ENCODE measurements at places on chromosomes 7 and 10.

DNA sequence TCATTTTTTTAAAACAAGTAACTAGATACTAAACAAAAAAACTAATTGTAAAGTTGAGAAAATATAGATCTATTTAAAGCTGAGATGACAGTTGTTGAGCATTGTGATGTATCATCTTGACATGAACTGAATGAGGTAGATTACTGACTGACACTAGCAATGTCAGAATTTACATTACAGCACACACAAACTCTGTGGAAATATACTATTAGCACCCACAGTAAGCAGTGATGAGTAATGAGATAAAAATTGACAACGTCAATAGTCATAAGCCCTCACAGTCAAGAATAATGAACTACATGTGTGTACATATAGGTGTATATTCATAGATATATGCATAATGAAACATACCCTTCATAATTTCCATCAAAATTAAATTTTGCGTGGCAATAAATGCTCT is 368.4 kb downstream of the TFEC start:
- DNase-seq = no peak

GRCh38 chr7:44278451-44279161 is 46.8 kb downstream of the CAMK2B start:
- no peak for DNase-seq

GRCh38 chr7:4343272-4344247 is 338.5 kb upstream of the FOXK1 start:
- no peak for DNase-seq

DNA sequence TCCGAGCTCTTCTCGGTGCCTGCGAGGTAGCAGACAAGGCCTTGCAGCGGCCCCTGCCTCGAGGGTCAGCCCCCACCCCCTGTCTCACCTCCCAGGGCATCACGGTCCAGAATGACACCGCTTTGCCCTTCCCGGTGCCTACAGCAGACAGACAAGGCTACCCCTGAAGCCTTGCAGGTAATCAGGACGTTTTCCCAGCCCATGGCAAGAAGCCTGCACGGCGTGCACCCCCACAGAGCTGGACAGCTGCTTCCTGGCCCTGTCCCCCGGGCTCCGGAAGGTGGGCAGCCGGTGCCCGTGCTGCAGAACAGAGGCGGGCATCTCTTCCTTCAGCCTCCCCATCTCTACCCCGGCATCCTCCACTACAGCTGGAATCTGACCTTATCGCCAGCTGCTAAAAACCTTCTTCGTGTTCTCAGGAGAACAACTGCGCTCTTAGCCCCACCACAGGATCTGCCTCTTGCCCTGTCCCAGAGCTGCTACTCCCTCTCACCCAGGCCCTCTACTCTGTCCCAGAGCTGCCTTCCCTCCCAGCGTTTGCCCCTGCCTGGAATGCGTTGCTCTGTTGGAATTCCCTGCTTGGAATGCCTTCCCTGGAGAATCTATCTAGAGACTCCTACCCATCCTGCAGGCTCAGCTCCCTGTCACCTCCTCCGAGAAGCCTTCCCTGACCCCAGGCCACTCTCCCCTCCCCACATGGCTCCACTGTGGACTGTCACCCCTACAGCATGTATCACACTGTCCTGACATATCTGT is 4.7 kb downstream of the MYL10 start:
- no peak for DNase-seq

- DNase-seq = no peak
Observed at GRCh38 chr10:100887761-100888296, 24.9 kb upstream of the SLF2 start.

DNA sequence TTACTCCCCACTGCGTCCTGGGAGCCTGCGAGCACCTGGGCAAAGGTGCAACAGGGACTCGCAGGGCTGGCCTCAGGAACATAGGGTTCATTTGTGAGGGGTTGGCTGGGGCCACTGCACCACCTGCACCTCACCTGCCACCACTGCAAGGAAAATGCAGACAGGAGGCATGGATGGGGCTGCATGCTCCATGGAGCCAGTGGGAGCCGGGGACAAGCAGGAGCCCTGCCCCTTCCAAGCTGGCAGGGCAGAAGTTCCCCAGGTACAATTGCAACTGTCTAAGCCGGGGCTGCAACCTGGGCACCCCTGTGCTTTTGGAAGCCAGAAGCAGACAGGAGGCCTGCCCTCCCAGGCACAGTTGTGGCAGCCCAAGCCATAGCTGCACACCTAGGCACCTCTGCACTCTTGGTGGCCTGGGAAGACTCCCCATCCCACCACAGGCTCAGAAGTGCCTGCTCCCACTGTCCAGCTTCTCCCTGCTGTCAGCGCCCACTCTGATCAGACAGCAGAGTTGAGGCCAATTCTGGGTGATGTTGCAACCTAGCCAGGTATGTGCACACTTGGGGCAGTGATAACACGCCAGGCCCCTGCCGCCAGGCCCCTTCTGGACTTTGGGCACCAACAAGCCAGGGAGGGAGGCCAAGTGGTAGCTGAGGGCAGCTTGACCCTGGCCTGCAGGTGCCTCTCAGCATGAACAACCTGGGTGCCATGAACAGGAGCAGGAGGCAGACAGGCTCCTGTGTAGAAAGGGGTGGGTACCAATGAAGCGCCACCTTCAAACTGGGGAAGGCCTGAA is 58.2 kb downstream of the TMEM106B start:
- no peak for DNase-seq

DNA sequence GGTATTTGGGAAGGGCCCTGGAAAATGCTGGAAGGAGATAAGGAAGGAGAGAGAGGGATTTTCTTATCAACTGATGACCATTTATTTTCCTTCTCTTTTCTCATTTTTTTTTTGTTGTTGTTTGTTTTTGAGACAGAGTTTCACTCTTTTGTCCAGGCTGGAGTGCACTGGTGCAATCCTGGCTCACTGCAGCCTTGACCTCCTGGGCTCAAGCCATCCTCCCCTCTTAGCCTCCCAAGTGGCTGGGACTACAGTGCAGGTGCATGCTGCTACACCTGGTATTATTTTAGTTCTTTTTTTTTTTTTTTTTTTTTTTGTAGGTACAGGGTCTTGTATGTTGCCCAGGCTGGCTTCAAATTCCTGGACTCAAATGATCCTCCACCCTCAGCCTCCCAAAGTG is 52.2 kb downstream of the HIP1 start:
- no peak for DNase-seq

DNA sequence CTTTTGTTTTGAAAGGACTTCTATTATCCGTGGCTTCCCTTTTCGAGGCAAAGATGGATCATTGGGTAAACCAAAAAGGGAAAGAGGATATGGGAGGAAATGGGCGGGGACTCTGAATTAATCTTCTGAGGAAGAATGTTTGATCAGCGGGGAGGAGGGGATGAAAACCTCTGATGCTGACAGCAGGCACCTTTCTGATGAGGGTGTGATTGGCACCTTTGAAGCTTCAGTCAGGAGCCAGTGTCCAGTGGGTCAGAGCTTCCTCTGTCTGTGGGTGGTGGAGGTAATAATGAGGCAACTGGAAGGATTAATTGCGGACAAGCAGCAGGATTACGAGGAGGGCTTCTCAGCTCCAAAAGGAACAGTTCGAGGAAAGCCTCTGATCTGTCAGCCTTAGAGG is 877.6 kb downstream of the LRMDA start:
- DNase-seq = no peak

Measured in T1000 (cell line).